ENCODE measurements at places on chromosomes 13 and 19.

DNA sequence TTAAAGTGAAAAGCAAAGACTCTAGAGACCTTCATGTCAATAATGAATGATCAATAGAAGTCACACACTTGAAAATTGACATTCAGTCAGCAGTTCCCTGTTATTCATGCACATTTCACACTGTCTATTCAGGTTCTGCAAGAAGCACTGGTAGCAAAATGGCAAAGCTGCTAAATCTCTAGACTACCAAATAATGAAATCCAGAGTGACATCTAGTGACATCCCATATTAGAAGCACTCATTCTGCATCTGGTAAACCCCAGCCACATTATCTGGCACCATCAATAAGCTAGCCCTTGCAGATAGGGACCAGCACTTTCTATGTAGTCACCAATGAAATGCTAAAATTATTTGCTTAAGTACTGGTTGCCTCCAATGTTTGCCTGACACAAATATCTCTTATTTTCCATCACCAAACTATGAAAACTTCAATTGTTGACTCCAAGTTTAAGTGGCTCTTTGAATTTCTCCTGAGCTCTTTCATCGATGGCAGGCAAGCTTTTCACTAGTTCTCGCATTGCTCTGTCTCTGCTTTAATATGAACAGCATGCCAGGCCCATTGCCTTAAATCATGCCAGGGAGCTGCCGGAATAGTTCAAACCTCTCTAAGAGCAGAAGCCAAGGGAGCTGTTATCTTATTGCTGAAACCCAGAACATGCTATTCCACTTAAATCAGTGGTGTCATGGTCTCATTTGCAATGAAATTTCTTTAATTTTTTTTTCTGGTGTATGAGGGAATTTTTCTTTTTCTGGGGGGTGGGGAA lies 409.9 kb downstream of the MZT1 start:
- no peak for DNase-seq

GRCh38 chr13:34883396-34883795 lies 58.7 kb upstream of the NBEA start:
- DNase-seq = no peak

GRCh38 chr19:54662730-54663129 lies at the start of gene LILRB4:
TSS of gene LILRB4 (plus strand) at chr19:54662985. CDS start at chr19:54663034, 49 bp downstream.
- DNase-seq = no peak

DNA sequence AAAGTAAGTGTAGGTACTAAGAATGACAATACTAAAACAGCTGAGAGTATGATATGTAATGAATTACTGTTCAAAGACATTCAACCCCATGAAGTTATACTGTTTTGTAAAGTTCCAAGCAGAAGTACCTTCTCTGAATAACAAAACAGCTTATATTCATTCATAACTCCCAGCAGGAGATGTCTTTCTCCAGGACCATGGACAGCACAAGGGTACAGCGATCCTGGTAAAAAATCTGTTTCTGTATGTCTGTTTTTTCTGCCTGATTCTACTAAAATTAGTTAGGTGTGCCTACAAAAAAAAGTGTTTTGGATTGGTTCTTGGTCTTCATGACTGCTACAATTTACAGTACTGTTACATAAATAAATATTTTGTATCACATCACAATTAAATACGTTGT lies 172.5 kb upstream of the SLITRK5 start:
- DNase-seq = no peak

- DNase-seq = no peak
Observed at GRCh38 chr13:114128624-114129522, 3.5 kb downstream of the RASA3 start.

GRCh38 chr19:28966737-28967399 lies 246.1 kb downstream of the UQCRFS1 start:
- DNase-seq = no peak

GRCh38 chr13:74131227-74131626 lies 3.0 kb downstream of the KLF12 start:
- DNase-seq = no peak

GRCh38 chr19:46840498-46840942 lies 10.1 kb downstream of the AP2S1 start:
- no peak for DNase-seq

DNA sequence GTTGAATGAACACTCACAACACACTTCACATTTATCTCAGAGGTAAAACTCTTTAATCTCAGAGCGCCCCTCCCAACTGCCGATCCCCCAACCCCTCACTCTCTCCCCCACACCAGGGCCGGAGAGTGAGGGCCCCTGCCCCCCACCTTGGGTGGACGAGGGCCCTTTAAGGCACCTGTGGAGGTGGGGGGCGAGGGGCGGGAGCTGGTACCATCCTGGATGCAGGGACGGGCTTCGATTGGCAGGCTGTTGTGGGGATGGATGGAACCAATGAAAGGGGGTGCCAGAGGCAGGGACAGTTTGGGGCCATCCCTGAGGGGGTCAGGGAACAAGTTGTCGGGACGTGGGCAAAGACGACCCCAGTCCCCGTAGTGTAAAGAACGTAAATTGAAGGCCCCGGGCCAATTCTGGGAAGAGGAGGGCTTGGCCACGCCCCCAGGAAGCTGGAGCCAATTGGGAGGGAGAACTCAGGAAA lies 1.7 kb upstream of the PNKP start:
- no peak for DNase-seq

DNA sequence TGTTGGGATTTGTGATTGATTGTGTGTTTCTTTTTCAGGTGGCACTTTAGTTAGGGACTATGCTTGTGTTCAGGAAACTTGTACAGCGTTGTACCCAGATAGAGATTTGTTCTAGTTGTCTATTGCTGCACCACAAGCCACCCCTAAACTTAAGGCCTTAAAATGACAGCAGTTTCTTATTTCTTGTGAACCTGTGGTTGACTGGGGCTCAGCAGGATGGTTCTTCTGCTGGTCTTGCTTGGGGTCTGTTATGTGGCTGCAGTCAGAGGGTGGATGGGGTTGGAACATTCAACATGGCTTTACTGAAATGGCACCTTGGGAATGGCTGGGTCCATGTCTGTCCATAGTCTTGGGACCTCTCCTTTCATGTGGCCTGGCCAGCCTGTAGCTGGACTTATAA lies 28.3 kb downstream of the SIPA1L3 start:
- no peak for DNase-seq

GRCh38 chr13:85412448-85412847 lies 386.8 kb downstream of the SLITRK6 start:
- no peak for DNase-seq

GRCh38 chr13:99351772-99352171 lies 44.6 kb upstream of the GPR183 start:
- DNase-seq = no peak

Measured in fibroblast of skin of left biceps (primary cell).